ENCODE measurements at places on chromosomes 2 and 18.

DNA sequence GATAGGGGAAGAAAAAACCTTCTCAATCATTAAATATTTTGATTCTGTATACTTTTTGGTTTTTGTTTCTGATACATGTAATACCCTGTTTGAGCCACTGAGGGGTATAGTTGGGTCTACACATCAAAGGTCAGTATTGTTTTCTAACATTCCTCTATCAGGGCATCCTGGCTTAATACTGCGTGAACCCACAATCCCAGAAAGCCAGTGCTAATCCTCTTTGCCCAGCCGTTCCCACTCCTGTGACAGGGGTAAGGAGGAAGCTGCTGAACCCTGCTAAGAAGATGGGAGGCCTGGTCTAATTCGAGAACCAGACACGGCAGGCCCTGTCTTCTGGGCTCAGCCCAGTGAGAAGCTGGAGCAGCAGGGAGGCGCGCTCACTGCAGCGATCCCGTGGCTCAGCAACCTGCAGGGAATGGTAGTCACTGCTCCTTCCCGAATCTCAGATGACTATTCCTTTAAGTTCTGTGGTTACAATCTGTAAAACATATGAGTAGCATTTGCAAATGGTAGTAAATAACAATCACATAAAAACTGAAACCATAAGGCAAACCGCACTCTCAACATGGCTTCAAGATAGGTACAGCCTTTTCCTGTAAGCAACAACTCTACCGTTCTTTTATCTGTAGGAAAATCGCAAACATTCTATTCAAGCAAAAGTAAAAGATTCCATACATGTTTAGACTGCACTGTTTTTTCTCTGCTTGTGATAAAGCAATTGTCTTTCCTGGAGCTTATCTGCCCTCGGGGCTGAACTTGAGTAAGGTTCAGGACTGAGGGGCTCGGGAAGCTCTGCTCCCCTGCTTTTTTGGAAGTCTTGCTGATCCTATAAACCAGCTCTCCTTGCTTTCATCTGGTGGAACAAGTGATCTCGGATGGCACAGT is 87.0 kb downstream of the EPB41L3 start:
- DNase-seq: peak; percentile 47
- no peak overlapping the region for H3K27ac ChIP-seq
- H3K4me3 ChIP-seq: no peak overlapping the region
- H3K36me3 ChIP-seq: no peaks in the 10 kb centered on the region
- H3K4me1 ChIP-seq: peaks cover 19% of the 10 kb centered on the region
- H3K27me3 ChIP-seq: no peaks in the 10 kb centered on the region

DNA sequence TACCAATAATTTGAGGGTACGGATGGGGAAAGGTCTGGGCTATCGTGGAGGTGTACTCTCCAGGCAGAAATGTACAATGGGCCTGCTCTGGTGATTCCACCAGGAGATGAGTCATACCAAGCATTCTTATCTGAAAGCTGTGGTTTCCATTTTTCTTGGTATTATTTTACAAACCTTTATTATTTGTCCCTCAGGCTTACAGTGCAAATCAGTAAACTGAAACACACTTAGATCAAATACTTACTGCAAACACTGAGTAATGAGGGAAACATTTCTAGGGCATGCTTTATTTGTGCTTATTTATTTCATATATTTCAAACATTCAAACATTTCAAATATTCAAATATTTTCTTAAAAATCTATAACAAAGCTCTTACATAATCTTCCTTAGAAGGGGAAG is 319.8 kb downstream of the RND3 start:
- no peaks in the 10 kb centered on the region for H3K36me3 ChIP-seq
- H3K27me3 ChIP-seq: no peaks in the 10 kb centered on the region
- no peak overlapping the region for H3K4me3 ChIP-seq
- no peak overlapping the region for H3K27ac ChIP-seq
- no peak for DNase-seq
- H3K4me1 ChIP-seq: no peaks in the 10 kb centered on the region

- H3K27me3 ChIP-seq: no peaks in the 10 kb centered on the region
- no peak overlapping the region for H3K4me3 ChIP-seq
- no peak for DNase-seq
Measured at GRCh38 chr2:136376211-136376610, 258.3 kb upstream of the CXCR4 start.

GRCh38 chr2:75311993-75312392 is 112.7 kb upstream of the TACR1 start:
- DNase-seq: peak; percentile 87
- H3K4me1 ChIP-seq: peaks cover 13% of the 10 kb centered on the region
- H3K27me3 ChIP-seq: no peaks in the 10 kb centered on the region
- no peak overlapping the region for H3K4me3 ChIP-seq

GRCh38 chr2:198913394-198914152 is 544.2 kb downstream of the SATB2 start:
- no peaks in the 10 kb centered on the region for H3K4me1 ChIP-seq
- H3K36me3 ChIP-seq: no peaks in the 10 kb centered on the region
- no peaks in the 10 kb centered on the region for H3K27me3 ChIP-seq
- H3K4me3 ChIP-seq: no peak overlapping the region

DNA sequence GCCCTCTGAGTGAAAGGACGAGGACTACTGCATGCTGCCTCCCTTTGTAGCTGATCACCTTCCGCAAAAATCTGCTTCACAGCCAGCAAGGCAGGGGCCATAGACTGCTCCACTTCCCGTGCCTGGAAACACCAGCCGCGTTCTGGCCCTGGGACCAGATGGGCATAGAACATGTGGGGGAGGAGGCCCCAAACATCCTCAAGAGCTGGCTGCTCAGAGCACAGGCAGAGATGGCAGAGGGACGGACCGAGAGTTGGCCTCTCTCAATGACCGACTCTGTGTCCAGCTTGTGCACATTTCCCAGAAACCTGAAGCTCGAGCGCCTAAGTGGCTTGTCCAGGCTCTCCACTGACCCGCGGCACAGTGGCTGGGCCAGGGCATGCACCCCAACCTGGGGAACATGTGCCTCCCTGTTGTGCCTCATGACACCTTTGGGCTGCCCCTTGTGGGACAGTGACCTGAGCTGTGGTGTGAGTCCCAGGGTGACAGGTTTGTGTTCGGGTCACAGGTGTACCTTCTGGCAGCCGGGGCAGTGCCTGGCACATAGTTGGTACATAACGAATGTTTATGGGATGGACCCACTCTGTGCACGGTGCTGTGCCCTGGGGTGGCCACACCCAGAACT is 9.1 kb downstream of the KCNF1 start:
- no peaks in the 10 kb centered on the region for H3K36me3 ChIP-seq
- peaks cover 9% of the 10 kb centered on the region for H3K27me3 ChIP-seq
- no peak for DNase-seq

Data from common myeloid progenitor, CD34-positive (primary cell).